Fibroblast of skin of back (primary cell): ENCODE measurements at places on chromosomes 11 and 22.

DNA sequence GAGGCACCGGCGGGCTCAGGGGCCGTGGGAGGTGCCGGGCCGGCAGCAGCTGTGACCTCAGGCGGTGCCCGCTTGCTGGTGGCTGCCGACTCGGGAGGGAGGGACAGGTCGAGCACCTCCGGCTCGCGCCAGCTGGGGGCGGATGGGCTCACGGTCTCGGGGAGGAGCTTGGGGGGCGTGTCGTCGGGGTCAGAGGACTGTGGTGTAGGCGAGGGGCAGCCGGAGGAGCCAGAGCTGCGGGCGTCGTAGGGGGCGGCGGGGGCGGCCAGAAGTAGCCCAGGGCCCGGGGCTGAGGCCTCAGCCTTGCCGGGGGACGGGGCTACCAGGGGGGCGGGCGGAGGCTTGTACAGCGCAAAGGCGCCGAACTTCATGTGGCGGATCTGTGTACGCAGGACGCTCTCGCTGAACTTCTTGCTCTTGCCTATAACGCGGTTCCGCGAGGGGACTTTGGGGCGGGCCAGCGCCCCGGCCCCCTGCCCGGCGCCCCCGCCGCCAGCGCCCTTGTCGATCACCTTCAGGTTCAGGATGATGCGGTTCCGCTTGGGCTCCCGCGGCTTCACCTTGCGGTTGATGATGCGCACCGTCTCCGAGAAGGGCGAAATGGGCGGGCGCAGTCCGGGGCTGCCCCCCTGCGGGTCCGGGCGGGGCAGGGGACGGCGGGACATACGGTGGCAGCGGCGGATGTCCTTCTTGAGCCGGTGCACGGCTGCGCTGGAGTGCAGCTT, 5.5 kb downstream of the CBX6 start:
- no peak for DNase-seq

DNA sequence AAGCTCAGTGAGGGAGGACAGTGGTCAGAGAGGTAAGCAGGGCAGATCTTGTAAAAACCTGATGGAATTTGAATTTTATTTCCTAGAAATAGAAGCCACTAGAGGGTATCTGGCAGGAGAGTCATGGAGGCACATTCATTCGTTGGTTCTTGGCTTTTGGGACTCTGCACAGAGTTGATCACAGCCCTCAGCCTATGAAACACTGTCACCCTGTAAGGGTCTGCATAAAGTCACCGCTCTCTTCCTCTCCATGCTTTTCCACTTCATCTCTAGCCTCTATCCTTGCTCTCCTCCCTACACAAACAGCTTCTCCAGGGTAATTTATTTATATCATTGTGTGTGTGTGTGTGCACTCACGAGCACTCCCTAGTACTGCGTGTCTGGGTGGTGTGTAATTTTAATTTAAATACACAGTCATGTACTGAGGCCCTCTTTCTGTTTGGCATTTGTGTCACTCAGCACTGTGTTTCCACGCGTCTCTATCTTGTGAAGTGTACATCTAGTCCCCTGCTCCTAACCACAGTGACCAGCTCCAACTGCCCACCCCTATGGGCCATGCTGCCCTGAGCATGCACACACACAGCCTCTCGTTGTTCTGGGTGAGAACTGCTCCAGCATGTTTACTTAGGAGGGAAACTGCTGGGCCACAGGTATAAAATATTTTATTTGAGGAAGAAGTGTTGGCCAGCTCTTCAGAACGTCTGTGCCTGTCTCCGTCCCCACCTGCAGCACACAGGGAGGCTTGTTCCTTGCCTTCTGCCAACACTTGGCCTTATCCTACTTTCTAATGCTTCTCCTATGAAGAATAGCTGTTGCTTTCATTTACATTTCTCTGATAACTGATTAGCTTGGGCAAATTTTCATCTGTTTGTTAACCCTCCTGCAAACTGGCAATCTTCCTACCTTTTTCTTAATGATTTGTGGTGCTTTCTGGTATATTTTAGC, 4.5 kb downstream of the KCNQ1OT1 start:
- no peak for DNase-seq

GRCh38 chr11:104370478-104370877, 206.5 kb upstream of the PDGFD start:
- no peak for DNase-seq

DNA sequence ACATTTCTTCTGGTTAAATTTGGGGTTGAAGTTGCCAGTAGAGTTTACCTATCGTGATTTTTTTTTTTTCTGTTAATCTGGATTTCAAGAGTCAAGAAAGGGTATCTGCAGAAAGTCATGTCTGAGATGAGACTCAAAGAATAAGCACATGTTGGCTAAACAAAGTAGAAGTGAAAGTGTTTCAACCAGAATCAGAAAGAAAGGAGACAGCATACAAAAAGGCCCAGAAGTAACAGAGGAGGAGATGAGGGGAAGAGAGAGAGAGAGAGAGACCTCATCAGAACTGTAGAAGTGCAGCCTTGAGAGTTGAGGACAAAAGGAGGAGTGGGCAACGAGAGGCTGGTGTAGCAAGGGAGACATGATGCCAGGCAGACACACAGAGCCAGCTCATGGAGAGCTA, 54.9 kb downstream of the SVIP start:
- no peak for DNase-seq

GRCh38 chr11:133271871-133272776, 260.2 kb downstream of the OPCML start:
- DNase-seq, result no peak

DNA sequence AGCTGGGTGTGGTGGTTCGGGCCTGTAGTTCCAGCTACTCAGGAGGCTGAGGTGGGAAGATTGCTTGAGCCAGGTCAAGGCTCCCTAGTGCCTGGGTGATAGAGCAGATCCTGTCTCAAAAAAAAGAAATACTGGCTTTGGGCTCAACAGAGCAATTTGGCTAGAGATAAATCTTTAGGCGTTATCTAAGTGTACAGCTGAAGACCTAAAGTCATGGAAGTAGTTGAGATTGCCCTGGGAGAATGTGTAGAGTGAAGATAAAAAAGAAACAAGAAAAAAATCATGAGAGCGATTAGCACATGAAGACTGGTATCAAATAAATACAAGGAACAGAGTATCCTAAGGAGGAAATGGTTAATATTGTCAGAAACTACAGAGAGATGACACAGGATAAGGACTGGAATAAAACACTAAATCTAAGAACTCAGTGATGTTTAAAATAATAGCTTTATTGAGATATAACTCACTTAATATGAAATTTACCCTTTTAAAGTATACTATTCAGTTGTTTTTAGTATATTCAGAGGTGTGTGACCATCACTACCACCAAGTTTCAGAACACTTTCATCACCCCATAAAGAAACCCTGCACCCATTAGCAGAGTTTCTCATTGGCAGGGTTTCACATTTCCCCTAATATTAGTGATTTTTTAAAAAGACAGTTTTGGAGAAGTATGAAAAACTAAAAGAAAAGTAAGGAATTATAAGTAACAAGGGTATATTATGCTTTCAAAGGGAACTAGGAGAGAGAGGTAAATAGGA, 20.7 kb downstream of the PIK3C2A start:
- DNase-seq, result no peak

GRCh38 chr11:12376259-12377081, 901 bp upstream of the PARVA start:
- DNase-seq, result peak; percentile 82

DNA sequence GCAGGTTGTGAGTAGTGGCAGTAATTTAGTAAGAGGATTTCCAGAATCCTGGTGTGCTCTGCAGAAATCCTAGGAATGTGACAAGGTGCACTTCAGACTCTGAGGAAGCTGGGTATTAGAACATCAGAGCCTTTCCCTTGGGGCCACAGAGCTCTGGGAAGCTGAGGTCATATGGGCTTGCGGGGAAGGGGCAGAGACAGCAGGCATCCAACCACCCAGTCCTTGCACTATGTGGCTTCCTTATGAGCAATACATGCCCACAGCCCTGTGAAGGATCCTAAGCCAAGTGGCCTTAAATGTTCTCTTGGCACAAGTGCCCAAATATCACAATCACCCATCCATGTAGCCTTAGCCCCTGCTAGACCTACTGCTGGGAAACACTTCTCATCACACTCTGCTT, 46.2 kb downstream of the P4HA3 start:
- DNase-seq, result no peak

GRCh38 chr11:60919956-60920355, 4.3 kb upstream of the TMEM132A start:
- no peak for DNase-seq

GRCh38 chr22:46349238-46349637, 13.7 kb downstream of the TRMU start:
- no peak for DNase-seq

- DNase-seq, result peak; percentile 56
Observed at GRCh38 chr22:21642584-21643448, 714 bp downstream of the SDF2L1 start.

GRCh38 chr11:29095821-29096220, 921.0 kb downstream of the KCNA4 start:
- DNase-seq, result peak; percentile 38

GRCh38 chr22:27853424-27853823, 51.9 kb upstream of the MN1 start:
- DNase-seq, result no peak

GRCh38 chr22:19831016-19831415, 23.7 kb downstream of the GNB1L start:
- no peak for DNase-seq
